HCT116 (cell line): ENCODE measurements at places on chromosomes 12 and 14. TPM values are rescaled to one million over a fixed set of nuclear protein-coding genes. Genes with fewer than 3 reads are reported as not detected.

DNA sequence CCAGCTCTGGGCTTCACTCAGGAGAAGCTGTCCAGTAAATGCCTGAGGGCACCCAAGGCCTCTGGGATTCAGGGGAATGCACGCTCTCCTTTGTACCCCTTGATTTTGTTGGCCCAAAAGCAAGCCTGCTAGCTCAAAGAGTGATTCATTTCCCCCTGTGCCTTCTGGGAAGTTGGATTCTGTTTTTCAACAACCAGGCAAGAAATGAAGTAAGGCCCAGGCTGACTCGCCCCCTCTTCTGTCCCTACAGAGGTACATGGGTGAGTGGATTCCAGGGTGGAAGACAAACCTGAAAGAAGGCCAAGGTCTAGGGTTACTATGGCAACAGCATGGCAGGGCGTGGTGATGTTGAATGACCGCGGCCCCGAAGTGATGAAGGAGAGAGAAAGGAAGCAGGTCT is 9.3 kb upstream of the SERPINA5 start:
- H3K36me3 ChIP-seq, result no peaks in the 10 kb centered on the region
- H3K4me3 ChIP-seq, result no peak overlapping the region
- H3K4me1 ChIP-seq, result no peaks in the 10 kb centered on the region
- H3K27me3 ChIP-seq, result no peaks in the 10 kb centered on the region

- H3K4me3 ChIP-seq, result no peak overlapping the region
- H3K36me3 ChIP-seq, result no peaks in the 10 kb centered on the region
- no peak for DNase-seq
- no peak overlapping the region for H3K27ac ChIP-seq
These were observed 1.2 kb downstream of the HOXC10 start for GRCh38 chr12:53985994-53986685.

- DNase-seq, result peak; percentile 15
- H3K27me3 ChIP-seq, result no peaks in the 10 kb centered on the region
- H3K4me3 ChIP-seq, result no peak overlapping the region
- H3K4me1 ChIP-seq, result 0 out of 2 replicates have a peak, but pooled peaks cover 5% of the 10 kb centered on the region
- H3K36me3 ChIP-seq, result no peaks in the 10 kb centered on the region
These were observed 827.7 kb downstream of the TMTC2 start for GRCh38 chr12:83514372-83514771.

- H3K27me3 ChIP-seq, result no peaks in the 10 kb centered on the region
- H3K27ac ChIP-seq, result peak overlapping the region; percentile 60
- DNase-seq, result no peak
- no peak overlapping the region; the same call in 1 of the 2 replicates for H3K4me3 ChIP-seq
- peaks cover 15% of the 10 kb centered on the region for H3K4me1 ChIP-seq
- no peaks in the 10 kb centered on the region for H3K36me3 ChIP-seq
These were observed 86.3 kb downstream of the KIF26A start for GRCh38 chr14:104224506-104225277.

DPF3 gene
- total RNA-seq, result 0.27 TPM

ATG2B gene
- total RNA-seq, result 6.4 TPM

PLEKHG7 gene
- total RNA-seq, result not detected
